ENCODE measurements at places on chromosomes 5 and 9.

DNA sequence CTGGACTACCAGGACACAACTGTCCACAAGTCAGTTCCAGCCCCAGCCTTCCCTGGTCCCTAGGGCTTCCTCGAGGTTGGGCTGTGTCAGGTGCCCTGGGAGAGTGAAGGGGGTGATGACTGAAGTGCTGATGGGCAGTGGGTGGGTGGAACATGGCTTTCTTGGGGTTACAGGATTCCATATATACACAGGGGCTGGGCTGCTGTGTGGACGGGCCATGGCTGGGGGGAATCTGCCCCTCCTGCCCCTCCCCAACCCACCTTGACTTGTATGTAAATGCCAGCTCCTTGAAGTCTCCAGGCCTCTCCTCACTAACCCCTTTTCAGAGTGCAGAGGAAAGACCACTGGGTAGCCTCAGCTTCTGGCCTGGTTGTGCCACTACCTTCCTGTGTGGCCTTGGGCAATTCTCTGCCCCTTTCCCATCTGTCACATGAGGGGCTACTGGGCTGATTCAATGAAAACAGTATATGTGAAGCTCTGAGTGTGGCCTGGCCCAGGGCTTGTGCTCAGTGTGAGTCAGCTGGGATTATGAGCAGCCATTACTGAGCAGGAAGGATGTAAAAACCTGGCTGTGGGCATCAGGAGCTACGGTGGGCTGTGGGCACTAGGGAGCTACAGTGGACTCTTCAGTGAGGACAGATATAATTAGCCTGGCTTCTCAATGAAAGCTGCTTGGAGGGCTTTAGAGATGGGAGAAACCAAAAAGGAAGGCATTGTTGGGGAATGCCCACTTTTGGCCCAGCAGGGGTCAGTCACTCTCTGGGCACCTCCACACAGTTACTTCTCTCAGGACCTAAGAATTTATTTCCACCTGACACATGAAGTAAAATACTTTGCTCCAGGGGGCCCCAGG lies 23.3 kb downstream of the PITX1 start:
- DNase-seq = no peak

- no peak for DNase-seq
Observed at GRCh38 chr5:74209571-74209970, 431.0 kb downstream of the ENC1 start.

DNA sequence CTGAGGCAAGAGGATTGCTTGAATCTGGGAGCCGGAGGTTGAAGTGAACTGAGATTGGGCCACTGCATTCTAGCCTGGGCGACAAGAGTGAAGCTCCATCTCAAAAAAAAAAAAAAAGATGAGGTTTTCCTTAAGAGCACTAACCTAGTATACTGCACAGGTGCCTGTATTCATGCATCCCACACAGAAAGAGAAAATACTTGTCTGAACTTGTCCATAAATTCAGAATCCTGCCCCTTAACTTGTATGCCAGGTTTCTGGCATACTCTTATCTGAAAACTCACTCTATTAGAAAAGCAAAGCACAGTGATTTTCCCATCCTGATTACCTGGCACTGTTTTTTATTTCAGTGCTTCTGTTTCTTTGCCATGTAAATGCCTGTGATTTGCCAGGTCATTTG lies 125.3 kb upstream of the CDKN2B start:
- DNase-seq = no peak

- peak; percentile 83 for DNase-seq
Observed at GRCh38 chr5:68242743-68243142, 27.2 kb downstream of the PIK3R1 start.

- no peak for DNase-seq
Observed at GRCh38 chr5:173780235-173781234, 107.6 kb upstream of the CPEB4 start.

DNA sequence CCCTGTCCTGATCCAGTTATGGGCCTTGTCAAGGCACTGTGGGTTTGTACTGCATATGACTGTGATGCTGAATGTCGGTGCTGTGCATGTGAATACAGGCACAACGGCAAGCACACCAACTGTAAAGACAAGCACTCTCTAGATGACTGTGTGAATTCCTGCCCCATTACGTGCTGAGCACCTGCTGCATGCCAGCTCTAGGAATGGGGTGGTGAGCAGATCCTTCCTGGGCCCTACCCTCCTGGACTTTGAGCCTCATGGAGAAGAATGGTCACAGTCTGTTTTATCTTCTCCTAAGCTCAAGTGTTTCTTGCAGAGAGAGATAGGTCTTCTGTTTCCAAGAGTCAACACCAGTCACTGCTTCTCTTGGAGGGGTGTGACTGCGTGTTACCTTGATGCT lies 56.0 kb upstream of the RARS1 start:
- no peak for DNase-seq

GRCh38 chr9:129582855-129583254 lies 38.0 kb downstream of the C9orf50 start:
- DNase-seq = no peak

Measured in fibroblast of mammary gland (primary cell).